Naive thymus-derived CD8-positive, alpha-beta T cell (primary cell): ENCODE measurements at places on chromosomes 5 and 9.

DNA sequence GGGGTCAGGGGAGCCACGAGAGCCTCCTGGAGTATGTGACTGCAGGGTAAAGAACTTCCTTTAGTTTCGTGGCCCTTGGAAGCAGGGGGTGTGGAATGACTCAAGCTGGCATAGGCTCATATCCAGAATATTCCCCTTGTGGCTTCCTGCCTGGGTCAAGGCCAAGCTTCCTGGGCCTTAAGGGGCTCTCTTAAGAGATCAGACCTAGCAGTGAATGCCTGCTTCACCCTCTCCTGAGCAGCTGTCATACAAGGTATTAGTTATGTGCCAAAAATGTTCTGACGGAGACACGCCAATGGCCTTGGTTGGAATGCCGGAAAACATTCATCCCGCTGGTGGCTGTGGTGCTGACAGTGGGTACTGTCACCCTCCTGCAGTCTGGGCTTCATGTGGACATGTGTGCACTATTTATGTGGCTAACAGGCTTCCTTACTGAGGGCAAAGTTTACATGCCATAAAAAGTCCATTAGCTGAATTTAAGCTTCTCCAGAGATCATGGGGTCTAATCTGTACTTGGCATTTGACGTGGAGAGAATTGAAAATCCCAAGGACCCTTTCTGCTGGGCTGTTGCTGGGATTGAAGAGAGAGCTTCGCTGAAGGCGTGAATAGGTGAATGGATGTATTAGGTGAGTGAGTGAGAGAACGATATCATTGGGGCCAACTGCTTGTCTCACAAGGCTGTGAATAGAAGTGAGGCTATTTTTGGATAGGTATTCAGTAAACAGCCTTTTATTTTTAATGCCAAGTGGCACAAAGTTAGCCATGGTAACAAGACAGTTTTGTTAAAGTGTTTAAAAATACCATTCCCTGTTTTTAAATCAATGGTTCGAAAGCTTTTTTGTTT lies 156.8 kb downstream of the MACROH2A1 start:
- DNase-seq = no peak

DNA sequence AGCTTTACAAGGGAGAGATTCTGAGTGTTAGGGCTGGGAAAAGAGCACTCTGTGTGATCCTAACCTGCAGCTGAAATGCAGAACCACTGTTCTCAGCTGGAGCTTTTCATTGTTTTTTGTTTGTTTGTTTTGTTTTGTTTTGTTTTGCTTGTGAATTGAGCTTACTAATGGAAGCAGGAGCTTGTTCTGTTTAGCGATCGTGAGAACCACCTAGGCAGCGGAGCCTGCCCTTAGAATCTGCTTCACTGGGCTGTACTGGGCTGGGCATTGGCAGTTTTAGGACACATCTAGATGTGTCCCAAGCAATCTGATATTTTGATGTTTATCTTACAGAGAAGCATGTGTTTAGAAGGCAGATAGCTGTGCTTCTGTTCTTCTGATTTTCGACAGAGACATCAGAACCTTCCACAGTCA lies 14.3 kb downstream of the SYK start:
- no peak for DNase-seq

- no peak for DNase-seq
Observed at GRCh38 chr5:78649211-78649695, 681 bp upstream of the LHFPL2 start.

DNA sequence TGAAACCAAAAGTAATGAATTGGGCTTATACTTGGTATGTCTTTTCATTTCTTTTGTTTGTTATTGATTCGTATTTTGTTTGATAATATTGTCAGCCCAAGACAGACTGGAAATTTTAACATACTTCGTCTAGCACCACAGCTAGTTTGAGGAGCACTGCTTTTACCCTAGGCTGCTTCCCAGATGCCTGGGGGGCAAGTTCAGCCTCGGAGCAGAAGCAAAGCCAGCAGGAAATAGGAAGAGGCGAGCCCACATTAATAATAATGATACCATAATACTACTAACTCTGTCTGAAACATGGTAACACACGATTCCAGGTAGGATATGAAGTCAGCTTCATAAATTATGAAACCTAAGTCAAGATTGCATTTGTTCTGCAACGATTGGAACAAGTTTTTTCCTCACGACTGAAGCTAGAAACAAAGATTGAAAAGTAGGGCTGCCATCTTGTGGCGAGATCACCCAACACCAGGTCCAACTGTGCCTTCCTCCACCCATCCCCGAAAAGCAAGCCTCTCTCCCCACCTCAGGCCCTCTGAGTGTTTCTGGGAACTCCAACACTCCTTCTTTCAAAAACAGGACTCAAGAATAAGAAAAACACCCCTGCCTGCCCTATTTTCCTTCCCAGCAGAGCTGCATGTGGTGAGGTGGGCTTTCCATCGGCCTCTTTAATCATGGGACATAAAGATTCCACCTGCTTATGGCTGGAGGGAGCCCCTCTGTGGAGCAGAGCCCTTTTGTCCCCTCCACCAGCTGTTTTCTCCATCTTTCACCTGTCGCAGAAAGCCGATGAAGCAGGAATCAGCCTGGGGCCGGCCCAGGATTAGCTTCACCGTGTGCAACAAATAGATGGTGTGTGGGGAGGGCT lies 236.4 kb downstream of the CAAP1 start:
- no peak for DNase-seq

DNA sequence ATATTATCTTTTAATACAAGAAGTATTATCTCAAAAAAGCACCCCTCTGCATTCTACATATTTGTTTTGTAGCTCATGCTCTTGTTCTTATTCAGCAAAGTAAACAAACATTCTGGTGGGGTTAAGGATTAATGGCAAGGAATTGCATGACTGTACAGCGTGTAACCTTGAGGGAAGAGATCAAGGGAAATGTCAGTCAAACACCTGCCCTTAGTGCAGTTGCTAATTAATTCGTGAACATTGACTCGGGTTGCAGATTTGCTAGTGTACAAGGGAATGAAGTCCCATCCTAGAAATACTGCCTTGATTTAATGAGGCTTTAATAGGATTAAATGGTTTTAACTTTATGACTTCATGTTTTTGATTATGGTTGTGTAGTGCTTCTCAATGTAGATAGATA lies 1758.1 kb downstream of the MAT2B start:
- DNase-seq = no peak

DNA sequence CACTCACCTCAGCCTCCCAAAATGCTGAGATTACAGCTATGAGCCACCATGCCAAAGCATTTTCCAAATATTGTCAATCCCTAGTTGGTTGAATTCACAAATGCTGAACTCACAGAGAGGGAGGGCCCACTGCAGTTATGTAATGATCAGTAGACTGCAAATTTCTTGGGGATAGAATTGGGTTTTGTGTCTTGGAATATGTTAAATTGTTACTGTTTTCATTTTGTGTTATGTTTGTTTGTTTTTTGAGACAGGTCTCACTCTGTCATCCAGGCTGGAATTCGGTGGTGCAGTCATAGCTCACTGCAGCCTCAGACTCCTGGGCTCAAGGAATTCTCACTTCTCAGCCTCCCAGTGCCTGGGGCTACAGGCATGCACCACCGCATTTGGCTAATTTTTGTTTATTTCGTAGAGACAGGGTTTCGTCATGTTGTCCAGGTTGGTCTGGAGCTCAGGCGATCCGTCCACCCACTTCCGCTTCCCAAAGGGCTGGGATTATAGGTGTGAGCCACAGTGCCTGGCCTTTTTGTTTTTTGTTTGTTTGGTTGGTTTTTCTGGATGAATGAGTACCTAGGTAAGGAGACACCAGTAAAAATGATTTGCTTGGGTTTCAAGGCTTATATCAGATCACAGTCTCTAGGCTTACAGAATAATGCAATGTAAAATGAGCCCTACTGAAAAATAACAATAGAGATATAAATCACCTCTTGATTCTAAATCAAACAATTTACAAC lies 31.5 kb upstream of the LMNB1 start:
- DNase-seq = no peak

GRCh38 chr5:14215901-14216300 lies 72.8 kb downstream of the TRIO start:
- DNase-seq = no peak

DNA sequence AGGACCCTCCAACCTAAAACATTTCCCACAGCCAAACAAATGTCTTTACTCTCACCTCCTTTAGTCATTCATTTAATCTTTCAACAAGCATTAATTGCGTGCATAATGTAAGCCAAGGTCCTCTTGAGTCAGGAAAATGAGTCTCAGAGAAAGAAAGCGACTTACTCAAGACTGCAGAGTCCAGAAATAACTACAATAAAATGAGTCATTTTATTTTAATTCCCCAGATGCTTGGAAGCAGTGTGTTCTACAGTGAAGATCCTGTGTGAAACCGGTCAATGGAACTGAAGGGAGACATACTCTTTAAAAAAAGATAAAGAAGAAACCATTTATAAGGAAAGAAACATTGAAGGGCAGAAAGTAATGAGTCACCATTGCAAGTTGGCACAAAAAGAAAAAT lies 513.7 kb downstream of the CDK5RAP2 start:
- no peak for DNase-seq

GRCh38 chr5:94395468-94395867 lies 222.9 kb downstream of the KIAA0825 start:
- no peak for DNase-seq

DNA sequence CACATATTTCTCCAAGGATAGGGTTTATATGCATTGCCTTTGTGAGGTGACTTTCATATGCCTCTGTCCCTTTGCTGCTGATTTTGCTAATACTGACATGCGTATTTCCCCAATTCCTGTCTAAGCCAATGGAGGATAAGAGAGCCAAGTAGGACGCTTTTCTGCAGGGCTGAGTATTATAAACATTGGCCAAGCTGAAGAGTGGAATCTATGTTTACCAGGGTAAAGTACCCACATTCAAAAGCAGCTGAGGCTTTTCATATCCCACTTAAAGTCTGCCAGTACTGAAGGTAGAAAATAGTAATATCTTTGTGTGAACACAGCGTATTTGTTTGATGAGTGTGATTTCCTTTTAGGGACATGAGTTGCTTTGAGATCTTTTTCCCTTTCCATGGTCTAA lies 128.8 kb upstream of the GPR151 start:
- DNase-seq = no peak

DNA sequence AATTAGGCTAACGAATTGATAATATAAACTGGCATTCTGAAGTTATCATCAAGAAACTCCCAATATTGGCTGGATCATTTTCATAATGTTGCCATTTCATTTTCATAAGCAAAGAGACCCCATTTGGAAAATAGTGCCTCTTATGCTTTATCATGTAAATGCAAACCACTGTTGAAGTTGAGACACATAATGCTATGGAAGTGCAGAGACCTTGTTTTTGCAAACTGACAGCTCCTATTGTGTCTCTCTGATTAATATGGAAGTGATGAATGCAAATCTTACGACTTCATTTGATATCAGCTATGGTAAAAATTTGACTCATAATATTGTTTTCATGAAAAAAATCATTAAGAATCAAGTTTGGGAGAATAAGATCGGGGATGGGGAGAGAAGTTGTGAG lies 25.3 kb upstream of the ZNF608 start:
- no peak for DNase-seq

DNA sequence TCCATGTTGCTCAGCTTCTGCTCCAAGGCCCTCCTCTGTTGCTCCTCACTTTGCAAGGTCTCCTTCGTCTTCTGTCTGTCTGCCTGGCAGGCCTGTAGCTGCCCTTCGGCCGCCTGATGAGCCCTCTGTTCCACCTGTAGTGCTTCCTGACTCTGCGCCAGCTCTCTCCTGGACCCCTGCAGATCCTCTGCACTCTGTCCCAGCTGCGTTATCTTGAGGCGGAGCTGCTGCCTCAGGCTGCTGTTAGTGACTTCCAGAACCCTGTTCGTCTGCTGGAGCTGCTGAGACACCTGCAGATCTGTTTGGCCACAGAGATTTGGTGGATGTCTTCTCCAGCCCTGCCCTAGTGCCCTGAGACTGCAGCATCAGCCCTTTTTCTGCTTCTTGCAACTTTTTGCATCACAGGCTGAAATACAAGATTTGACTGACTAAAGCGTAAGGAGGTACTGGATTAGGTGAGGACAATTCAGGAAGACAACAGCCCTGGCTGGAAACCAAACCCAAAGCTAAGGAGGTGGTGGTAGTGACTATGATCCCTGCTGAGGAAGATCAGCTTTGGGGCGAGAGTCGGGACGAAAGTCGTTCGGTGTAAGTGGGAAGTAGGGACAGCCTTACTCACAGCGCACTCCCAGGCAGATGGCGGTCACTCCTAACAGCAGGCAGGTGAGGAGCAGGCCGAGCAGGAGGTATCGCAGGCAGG lies 2.1 kb downstream of the CD72 start:
- DNase-seq = no peak

GRCh38 chr9:121833061-121833460 lies 181.6 kb downstream of the DAB2IP start:
- no peak for DNase-seq

DNA sequence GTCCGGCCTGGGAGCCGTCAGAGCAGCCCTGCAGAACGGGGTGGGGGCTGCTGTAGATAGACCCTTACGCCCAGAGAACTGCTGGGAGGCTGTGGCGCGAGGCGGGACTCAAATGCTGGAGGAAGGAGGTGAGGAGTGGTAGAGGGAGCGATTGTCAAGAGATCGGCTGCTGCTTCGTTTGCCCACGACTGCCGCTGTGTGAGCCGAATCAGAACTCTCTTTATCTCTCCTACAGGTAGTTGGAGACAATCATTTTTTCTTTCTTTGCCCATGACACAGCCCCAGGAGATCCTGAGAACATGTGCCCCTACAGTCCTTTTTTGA lies 456 bp downstream of the ZNF79 start:
- DNase-seq = peak; percentile 18

- DNase-seq = no peak
Observed at GRCh38 chr9:32881948-32882347, 98.6 kb downstream of the TMEM215 start.

GRCh38 chr5:68227532-68228160 lies 12.1 kb downstream of the PIK3R1 start:
- no peak for DNase-seq
